Activated naive CD4-positive, alpha-beta T cell treated with anti-CD3 and anti-CD28 coated beads, Interleukin-2, amount 50 U/mL, for 72 hours (primary cell): ENCODE measurements at places on chromosomes 11 and 22.
A peak's percentile ranks its signal among the peaks of the same experiment; 100 is the strongest.

- no peak for DNase-seq
Observed at GRCh38 chr22:27775758-27776649, 25.6 kb downstream of the MN1 start.

- no peak for DNase-seq
Observed at GRCh38 chr22:47155912-47156311, 393.5 kb downstream of the TBC1D22A start.

DNA sequence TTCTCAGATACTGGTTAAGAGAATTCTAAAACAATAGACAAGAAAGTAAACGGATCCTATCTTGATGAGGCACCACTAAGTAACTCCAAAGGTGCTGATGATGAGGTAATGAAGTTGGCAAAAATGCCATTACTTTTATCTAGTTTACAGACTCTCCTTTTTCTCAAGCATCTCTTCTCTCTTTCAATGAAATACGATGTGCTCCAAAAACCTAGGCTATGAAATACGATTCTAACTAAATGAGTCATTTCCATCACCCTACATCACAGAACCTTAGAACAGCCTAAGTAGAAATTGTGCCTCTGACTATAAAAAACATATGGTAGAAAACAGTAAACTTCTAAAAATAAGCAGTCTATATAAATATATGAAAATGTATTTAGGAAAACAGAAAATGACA, 58.9 kb upstream of the ARHGAP32 start:
- no peak for DNase-seq

- DNase-seq, result no peak
Observed at GRCh38 chr11:34155057-34155756, 49.8 kb downstream of the NAT10 start.

GRCh38 chr11:67367761-67368227, 5.6 kb downstream of the CLCF1 start:
- DNase-seq, result no peak

- no peak for DNase-seq
Observed at GRCh38 chr11:69914286-69915150, 95.3 kb upstream of the FGF3 start.

DNA sequence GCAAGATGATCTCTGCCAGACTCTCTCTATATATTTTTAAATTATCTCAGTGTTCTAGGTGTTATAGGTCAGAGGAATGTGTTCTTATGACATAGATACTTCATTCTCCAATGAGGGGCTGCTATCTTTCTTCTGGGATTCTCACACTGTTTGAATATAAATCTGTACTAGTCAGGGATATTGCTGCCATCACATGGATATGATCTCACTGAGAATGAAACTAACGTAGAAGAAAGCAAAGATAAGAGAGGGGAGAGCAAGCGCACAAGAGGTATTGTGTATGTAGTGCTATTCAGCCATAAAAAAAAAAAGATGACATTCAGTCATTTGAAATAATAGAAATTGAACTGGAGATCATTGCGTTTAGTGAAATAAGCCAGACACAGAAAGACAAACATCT, 42.2 kb upstream of the SLC36A4 start:
- no peak for DNase-seq

DNA sequence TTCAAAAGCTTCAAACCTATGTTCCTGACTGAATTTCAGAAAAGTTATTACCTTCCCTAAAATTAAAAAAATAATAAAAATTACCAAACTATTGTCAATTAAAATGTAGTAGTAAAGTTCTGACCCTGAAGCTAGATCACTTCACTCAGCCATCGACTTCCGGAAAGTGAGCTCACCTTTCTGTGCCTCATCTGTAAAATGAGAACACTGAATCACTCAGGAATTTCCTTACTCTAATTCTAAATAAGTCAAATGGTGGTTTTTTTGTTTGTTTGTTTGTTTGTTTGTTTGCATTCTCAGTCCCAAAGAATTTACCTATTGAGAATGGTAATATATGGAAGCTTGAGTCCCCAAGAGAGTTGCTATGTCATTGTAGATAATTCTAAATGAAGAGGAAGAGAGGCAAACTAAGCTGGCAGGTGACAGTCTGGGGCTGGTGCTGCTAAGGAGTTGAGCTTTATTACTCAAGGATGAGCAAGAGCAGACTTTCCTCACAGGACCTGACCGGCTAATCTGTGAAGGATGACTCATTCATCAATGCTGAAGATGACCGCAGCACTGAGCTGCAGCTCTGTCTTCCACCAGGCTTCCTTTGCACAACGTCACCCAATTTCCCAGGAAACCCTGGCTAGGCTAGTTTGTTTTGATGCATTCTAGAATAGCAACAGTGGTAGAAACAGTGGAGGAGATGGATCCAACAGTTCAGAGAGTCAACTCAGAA, 248.8 kb downstream of the RAB38 start:
- DNase-seq, result no peak

GRCh38 chr11:104705490-104706190, 192.6 kb downstream of the CASP12 start:
- DNase-seq, result peak; percentile 61

- no peak for DNase-seq
Observed at GRCh38 chr22:33321466-33321865, 263.3 kb upstream of the SYN3 start.

GRCh38 chr11:113960702-113961330, 14.1 kb upstream of the HTR3A start:
- DNase-seq, result no peak

DNA sequence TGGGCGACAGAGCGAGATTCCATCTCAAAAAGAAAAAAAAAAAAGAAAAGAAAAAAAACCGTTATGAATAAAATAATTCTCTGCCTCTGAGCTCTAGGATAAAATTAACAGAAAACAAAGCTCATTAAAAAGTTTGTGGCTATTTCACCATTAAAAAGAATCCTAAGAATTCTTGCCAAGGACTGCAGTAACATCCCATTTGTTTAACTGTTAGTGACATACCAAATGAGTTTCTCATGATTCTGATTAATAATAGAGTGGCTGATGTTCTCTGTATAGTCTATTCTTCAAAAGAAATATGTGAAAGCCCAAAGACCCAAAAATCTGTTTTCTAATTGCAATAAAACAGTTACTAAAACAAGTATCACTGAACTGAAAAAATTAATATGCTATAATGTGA, 19.7 kb downstream of the CLNS1A start:
- no peak for DNase-seq

DNA sequence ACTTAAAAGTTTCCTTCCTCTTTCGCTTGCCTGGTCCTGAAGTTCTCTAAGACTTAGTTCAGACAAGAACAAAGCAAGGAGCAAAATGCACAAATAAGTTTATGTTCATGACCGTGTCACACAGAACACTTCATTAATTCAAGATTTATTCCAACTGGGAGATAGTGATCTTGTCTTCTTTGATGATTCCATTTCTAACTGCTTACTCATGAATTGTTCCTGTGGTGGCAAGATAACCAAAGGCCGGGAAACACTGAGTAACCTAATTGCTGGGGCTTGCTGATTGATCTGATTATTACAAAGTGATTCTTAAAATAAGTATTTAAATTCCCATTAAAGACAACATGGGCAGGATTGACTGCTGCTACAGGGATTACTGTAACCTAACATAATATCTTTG, 1462.9 kb upstream of the RAG2 start:
- no peak for DNase-seq

GRCh38 chr11:122698392-122698791, 42.9 kb downstream of the UBASH3B start:
- no peak for DNase-seq

DNA sequence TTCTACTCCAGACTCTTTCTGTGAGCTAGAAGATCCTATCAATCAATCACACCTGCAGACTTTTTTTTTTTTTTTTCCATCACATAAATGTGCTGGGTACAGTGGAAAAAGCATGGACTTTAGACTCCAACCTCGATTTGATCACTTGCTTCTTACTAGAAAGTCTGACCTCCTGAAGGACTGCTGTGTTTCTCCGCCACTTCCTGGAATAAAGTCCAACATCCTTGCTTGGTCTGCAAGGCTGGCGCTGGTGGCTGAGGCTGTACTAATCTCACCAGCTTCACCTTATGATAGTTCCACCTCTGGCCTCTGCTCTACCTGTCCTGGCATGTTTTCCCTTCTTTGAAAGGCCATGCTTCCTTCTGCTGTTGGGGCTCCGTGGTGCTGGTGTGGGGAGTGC, 60.9 kb upstream of the SESN3 start:
- no peak for DNase-seq

GRCh38 chr11:27291302-27291889, 71.6 kb downstream of the CCDC34 start:
- DNase-seq, result no peak

- no peak for DNase-seq
Observed at GRCh38 chr11:37504060-37504611, 906.1 kb upstream of the RAG2 start.

DNA sequence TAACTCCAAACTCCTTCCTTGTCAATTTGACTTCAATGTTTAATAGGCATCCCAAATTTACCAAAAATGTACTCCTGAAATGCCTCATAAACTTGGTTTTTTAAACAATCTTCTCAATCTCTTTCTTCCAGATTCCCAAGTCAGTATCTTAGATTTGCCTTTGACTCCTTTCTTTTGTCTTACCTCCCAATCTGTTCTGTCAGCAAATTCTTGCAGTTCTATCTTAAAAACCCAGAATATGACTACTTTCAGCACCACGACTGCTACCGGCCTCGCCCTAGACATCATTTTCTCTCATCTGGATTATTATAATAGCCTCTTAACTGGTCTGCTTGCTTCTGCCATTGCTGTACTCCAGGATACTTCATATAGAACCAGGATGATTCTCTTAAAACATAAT, 7.9 kb downstream of the NLRP14 start:
- no peak for DNase-seq

DNA sequence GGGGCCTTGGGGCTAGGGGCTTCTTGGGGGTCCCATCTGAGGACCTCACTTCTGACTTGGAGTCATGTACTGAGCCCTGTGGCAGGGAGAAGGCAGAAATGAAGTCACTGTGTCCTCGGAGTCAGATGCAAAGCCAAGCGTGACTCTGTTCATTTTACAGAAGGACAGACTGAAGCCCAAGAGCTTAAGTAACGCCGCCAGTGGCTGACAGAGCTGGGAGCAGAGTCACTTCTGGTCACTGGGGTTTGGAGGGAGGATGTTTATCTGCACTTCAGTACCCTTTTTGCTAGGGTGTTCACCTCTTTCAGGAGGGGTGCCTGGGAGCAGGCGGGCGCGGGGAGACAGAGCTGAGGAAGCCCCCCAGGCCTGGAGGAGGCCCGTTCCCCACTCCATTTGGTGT, 10.7 kb downstream of the CD6 start:
- no peak for DNase-seq

DNA sequence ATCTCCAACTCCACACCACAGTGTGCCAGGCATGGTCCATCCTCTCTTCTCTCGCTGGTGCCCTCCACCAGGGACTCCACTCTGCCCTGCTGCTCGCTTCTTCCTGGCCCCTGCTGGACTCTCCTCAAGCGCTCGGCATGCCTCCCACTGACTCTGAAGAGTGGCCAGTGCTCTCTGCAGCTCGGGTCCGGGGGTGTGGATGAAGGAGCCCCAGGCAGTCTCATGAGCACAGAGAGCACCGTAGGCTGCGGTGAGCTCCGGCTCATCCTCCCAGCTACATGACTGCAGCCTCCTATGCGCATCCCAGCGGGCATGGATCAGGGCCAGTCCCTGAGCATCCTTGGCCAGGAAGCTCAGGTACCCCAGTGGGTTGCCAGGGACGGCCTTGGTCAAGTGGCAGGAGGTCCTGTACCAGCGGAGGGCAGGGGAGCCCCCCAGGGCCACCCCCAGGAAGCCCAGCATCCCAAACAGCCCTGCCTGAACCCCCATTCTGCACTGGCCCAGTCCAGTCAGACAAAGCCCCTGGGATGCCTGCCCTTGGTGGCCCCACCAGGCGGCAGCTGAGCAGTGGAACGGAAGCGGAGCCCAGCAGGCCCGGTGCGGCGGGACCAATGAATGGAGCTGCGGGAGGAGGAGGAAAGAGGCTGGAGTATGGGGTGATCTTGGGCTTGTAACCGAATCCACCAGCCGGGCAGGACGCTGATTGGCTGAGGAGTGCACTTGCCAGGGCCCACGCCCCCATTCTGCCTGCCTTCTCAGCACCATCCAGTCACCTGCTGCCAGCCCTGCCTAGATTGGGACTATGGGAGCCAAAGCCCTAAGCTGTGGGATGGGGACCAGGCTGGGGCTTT, at the start of gene PLA2G3:
Gene PLA2G3, minus strand, starts transcription at position 643 of the 851 bp plus-strand sequence. Its CDS starts 154 bp downstream, at position 489.
- DNase-seq, result no peak

DNA sequence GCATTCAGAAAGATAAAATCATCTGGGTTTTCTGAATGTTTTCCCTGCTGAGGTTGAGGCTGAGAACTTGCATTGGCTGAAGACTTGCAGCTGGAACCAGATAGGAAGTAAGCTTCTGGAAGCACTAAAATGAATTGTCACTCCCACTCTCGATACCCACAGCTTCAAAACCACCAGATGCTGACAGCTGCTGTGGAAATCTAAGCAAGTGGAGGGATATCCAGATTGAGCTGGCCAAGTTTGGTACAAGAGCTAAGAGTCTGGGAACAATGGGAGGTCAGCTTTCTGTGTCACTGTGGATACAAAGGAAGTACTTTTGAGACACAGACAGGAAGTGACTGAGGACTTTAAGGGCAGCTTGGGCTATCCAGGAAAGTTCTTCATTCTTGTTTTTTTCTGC, 51.3 kb upstream of the CD44 start:
- no peak for DNase-seq
